ENCODE measurements at places on chromosomes 11 and 22. TPM values are rescaled to one million over a fixed set of nuclear protein-coding genes. Genes with fewer than 3 reads are reported as not detected.

Gene TYMP
- total RNA-seq: 53.5 TPM

GRCh38 chr11:1631066-1631568, 1.5 kb downstream of the KRTAP5-5 start:
- H3K36me3 ChIP-seq: no peaks in the 10 kb centered on the region
- H3K27ac ChIP-seq: no peak overlapping the region
- H3K4me3 ChIP-seq: no peak overlapping the region
- DNase-seq: no peak

- DNase-seq: no peak
- H3K27me3 ChIP-seq: no peaks in the 10 kb centered on the region
- no peak overlapping the region for H3K4me3 ChIP-seq
- no peak overlapping the region for H3K27ac ChIP-seq
Observed at GRCh38 chr11:34363363-34364084, 5.7 kb upstream of the ABTB2 start.

Gene OR52I1
- not detected for total RNA-seq

Gene PTGDR2
- 2.6 TPM for total RNA-seq

Gene DDX6
- total RNA-seq: 65.0 TPM

Gene MOGAT2
- total RNA-seq: 598 TPM

DNA sequence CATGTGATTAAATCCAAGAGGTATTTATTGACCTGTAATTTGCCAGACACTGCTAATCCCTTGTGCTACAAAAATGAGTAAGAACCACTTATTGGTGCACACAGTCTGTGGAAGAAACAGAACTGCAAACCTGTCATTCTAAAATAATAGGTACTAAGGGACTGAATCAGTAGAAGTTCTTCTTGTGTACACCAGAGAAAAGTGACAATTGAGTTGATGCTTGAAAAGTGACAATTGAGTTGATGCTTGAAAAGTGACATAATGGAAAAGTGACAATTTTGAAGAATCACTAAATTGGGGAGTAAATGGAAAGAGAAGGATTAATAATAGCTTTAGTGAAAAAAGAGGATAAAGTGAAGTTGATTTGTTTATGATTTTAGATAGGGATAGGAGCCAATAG, 56.4 kb downstream of the DKK3 start:
- no peaks in the 10 kb centered on the region for H3K4me1 ChIP-seq
- DNase-seq: no peak
- H3K27me3 ChIP-seq: no peaks in the 10 kb centered on the region
- no peak overlapping the region for H3K27ac ChIP-seq
- no peak overlapping the region for H3K4me3 ChIP-seq

- H3K27me3 ChIP-seq: no peaks in the 10 kb centered on the region
- no peaks in the 10 kb centered on the region for H3K4me1 ChIP-seq
- H3K36me3 ChIP-seq: no peaks in the 10 kb centered on the region
- H3K27ac ChIP-seq: no peak overlapping the region
Observed at GRCh38 chr11:124346311-124346955, 26.4 kb upstream of the OR8D2 start.

Gene OR52I2
- not detected for total RNA-seq

GRCh38 chr11:8773916-8774539, 91.4 kb downstream of the RPL27A start:
- no peak for DNase-seq
- H3K27ac ChIP-seq: peak overlapping the region; percentile 10
- no peaks in the 10 kb centered on the region for H3K27me3 ChIP-seq
- no peak overlapping the region for H3K4me3 ChIP-seq
- no peaks in the 10 kb centered on the region for H3K36me3 ChIP-seq

DNA sequence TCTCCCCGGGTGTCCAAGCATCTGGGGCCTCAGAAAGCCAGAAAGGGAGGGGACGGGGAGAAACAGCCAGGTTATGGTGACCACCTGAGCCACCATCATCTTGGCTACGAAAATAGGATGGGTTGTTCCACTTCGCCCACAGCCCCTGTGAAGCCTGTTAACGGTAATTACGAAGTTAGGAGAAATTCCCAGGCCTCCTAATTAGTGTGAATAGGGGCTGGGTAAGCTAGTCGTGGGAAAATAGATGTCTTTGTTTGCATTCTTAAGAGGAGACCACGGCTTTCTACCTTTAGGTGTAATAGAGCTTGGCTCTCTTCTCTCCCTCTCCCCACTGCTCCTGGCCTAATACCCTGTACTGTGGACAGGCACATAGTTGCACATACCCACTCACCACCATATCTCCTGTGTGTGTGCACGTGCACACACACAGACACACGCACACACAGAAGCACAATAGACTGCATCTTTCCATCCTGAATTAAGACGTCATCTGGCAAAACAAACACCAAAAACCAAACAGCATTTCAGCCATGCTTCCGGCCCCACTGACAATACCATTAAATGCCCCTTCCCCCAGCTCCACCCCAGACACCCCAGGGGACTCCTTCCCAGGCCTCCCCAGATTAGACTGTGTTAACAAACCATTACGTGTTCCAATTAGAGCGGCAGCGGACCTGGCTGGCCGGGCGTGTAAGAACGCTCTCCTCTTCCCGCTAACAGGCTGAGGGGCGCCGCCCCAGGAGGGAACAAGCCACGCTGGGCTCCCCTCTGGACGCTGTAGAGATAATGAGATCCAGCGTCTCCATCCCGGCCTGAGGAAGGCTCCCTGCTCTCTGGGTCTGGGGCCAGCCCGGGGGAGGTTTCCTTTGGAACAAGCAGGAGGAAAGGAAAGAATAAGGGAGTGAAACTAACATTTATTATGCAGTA, 72.8 kb downstream of the TP53I11 start:
- peaks cover 7% of the 10 kb centered on the region for H3K4me1 ChIP-seq
- H3K27me3 ChIP-seq: no peaks in the 10 kb centered on the region

Gene PTPRCAP
- 19.7 TPM for total RNA-seq

DNA sequence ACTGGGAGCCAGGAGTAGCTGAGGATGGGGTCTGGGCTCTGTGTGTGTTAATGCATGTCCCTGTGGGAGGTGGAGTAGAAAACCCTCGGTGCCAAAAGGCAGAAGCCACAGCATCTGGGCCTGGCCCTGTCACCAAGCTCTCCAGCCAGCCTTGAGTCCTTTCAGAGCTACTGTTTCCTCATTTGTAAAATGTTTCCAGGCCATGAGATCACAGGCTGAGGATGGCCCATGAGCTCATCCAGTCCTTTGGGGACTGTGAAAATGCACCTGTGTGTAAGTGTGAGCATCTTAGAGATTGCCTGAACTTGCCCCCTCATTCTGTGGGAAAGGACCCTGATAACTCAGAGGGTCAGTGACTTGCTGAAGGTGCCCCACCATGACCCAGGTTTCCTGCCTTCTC, 9.1 kb downstream of the ANKK1 start:
- DNase-seq: no peak
- no peak overlapping the region for H3K4me3 ChIP-seq
- H3K4me1 ChIP-seq: no peaks in the 10 kb centered on the region
- no peak overlapping the region for H3K27ac ChIP-seq
- H3K27me3 ChIP-seq: no peaks in the 10 kb centered on the region
